ENCODE measurements at places on chromosomes 7 and 10. TPM values are rescaled to one million over a fixed set of nuclear protein-coding genes. Genes with fewer than 3 reads are reported as not detected.

Gene CNPY1
- total RNA-seq, result not detected

Gene NCF1
- total RNA-seq, result 12.0 TPM

Gene SUPV3L1
- 39.5 TPM for total RNA-seq

Gene CPA2
- not detected for total RNA-seq

Gene ZNF488
- not detected for total RNA-seq

GRCh38 chr10:101774589-101775272 is 1.2 kb downstream of the FGF8 start:
- H3K4me3 ChIP-seq, result peak overlapping the region; percentile 59
- H3K27ac ChIP-seq, result no peak overlapping the region
- H3K27me3 ChIP-seq, result peaks cover 30% of the 10 kb centered on the region
- peaks cover 28% of the 10 kb centered on the region for H3K4me1 ChIP-seq

DNA sequence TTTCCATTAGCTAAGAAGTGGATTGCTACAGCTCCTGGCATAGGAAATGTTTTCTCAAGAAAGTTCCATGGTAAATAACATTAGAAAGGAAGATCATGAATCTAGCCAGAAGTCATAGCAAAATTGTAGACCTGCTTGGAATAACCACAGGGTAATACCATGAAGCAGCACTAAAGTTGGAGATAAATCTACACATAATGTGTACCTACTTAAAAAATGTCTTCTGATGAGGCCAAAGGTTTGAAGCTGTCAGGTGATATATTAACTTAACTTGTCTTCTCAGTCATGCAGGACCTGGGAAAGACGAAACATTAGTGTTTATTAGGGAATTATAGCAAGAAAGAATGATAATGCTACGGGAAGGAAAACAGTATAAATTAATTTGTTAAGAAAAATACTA is 6.3 kb downstream of the CISD1 start:
- H3K27me3 ChIP-seq, result no peaks in the 10 kb centered on the region
- H3K27ac ChIP-seq, result no peak overlapping the region
- H3K36me3 ChIP-seq, result no peaks in the 10 kb centered on the region
- H3K4me3 ChIP-seq, result no peak overlapping the region
- H3K4me1 ChIP-seq, result peaks cover 9% of the 10 kb centered on the region

- no peaks in the 10 kb centered on the region for H3K36me3 ChIP-seq
- no peak for DNase-seq
- H3K4me3 ChIP-seq, result no peak overlapping the region
- no peaks in the 10 kb centered on the region for H3K4me1 ChIP-seq
- H3K27ac ChIP-seq, result no peak overlapping the region
Observed at GRCh38 chr7:96562966-96563365, 146.7 kb downstream of the SEM1 start.

DNA sequence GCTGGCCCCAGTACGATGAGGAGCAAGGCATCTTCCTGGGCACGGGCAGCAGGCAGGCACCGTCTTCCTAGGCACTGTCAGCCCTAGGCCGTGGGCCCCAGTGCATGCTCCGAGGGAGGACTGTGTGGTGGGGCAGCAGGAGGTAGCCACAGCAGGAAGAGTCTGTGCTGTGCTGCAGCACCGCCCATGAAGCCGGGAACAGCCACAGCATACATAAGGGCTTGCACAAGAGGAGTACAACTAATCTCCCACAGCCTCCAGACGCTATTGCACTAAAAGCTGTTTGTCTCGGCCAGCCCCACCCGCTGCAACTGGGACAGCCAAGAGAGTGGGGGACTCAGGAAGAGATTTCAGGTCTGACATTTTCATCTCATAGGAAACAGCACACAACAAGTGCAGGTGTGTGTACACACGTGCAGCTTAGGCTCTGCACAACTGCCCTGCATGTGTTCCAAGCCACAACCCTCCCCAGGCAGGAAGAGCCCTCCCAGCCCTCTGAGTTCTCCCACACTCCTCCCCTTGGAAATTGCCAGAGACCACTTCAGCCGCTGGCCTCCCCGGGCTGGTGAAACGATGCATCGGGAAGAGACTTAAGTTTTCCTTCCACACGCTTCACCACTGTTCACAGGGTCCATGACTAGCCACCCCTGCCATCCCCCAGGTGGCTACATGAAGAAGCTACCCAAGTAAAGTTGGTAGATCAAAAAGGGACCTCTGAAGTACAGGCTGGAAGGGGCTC is 88.1 kb upstream of the DDC start:
- H3K36me3 ChIP-seq, result no peaks in the 10 kb centered on the region
- H3K27ac ChIP-seq, result peak overlapping the region; percentile 67
- no peak overlapping the region for H3K4me3 ChIP-seq

DNA sequence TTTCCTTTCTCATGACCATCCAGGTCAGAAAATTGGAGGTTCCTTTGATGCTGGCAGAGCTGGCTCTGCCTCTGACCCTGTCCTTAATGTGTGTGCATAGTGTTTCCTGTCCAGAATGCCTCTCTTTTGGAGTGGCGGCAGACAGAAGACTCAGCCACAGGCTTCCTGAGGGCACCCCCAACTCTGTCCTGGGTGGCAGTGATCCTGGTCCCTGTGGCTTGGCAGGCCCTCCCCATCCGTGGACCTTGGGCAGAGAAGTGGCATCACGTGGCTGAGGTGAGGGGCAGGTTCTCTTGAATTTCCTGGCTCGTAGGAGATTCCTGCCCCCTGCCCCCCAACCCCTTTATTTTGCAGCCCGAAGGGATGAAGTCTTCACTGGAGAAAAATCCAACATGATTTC is 133.1 kb downstream of the RGS10 start:
- H3K27me3 ChIP-seq, result no peaks in the 10 kb centered on the region
- no peak for DNase-seq
- H3K36me3 ChIP-seq, result peaks cover 16% of the 10 kb centered on the region
- no peak overlapping the region for H3K4me3 ChIP-seq

- no peak overlapping the region for H3K27ac ChIP-seq
- no peaks in the 10 kb centered on the region for H3K4me1 ChIP-seq
- no peak overlapping the region for H3K4me3 ChIP-seq
- DNase-seq, result no peak
- H3K27me3 ChIP-seq, result peaks cover 5% of the 10 kb centered on the region
- H3K36me3 ChIP-seq, result no peaks in the 10 kb centered on the region
Observed at GRCh38 chr10:85679710-85680109, 686.9 kb downstream of the GRID1 start.

DNA sequence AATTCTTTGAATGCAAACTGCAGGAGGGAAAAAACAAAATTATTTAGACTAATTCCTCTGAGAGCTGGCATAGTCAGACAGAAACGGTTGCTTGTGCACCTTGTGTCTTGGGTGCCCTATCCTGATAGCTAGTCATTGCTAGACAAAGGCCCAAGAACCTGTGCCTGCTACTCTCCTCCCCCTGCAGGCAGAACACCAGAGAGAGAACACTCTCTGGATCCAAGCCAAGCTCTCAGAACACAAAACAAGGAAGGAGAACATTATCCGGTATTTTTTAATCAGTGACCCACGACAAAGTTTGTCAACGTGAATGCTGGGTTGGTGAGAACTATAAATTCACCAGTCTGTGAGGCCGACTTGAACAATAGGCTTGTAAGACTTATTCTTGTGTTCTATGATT is 18.8 kb upstream of the PPP1R9A start:
- H3K4me1 ChIP-seq, result no peaks in the 10 kb centered on the region
- no peak overlapping the region for H3K4me3 ChIP-seq
- no peak for DNase-seq
- H3K27me3 ChIP-seq, result no peaks in the 10 kb centered on the region
- no peak overlapping the region for H3K27ac ChIP-seq

GRCh38 chr10:128476368-128476725 is 350.1 kb upstream of the MKI67 start:
- H3K36me3 ChIP-seq, result no peaks in the 10 kb centered on the region
- H3K4me3 ChIP-seq, result no peak overlapping the region
- DNase-seq, result no peak
- H3K27me3 ChIP-seq, result no peaks in the 10 kb centered on the region
- H3K27ac ChIP-seq, result no peak overlapping the region

DNA sequence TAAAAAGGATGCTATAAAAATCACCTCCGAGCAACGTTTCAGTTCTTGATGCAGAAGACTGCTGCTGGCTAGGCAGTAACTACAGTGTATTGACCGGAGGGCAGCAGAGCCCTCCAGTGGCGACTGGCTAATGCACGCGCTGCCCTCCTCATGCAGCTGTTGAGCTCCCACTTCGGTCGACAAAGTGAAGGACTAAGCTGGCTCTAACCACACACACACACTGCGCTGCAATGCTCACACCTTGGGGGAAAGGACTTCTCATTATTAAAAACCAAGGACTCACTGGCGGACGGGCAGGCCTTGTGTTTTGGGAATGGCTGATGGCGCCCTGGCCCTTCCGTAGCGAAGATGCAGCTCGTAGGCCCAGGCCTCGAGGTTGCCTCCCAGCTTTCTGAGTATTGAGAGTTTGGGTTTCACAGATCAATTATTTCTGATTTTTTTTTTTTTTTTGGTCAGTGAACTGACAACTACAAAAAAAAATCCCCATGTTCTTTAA is 120.9 kb upstream of the DIP2C start:
- no peaks in the 10 kb centered on the region for H3K27me3 ChIP-seq
- no peak overlapping the region for H3K27ac ChIP-seq
- DNase-seq, result no peak
- H3K4me3 ChIP-seq, result no peak overlapping the region
- H3K4me1 ChIP-seq, result no peaks in the 10 kb centered on the region

DNA sequence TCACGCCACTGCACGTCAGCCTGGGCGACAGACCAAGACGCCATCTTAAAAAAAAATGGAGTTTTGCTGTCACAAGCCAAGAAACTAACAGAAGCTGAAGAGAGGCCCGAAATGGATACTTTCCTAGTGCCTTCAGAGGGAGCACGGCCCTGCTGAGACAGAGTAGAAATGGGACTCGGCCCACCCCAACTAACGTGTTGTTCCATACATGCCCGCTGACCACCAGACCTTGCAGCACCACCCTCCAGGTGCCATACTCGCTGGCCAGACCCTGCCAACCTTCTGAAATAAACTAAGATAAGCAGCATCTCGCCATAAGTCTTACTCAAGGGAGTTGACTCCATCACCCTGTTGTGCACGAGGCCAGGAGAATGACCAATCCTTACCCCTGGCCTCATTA is 29.5 kb upstream of the TUBB8 start:
- H3K4me1 ChIP-seq, result no peaks in the 10 kb centered on the region
- no peak overlapping the region for H3K4me3 ChIP-seq
- H3K27me3 ChIP-seq, result peaks cover 23% of the 10 kb centered on the region
- H3K27ac ChIP-seq, result no peak overlapping the region

- H3K4me1 ChIP-seq, result no peaks in the 10 kb centered on the region
- no peak overlapping the region for H3K4me3 ChIP-seq
- DNase-seq, result no peak
Observed at GRCh38 chr7:22664988-22665798, 61.8 kb upstream of the IL6 start.

DNA sequence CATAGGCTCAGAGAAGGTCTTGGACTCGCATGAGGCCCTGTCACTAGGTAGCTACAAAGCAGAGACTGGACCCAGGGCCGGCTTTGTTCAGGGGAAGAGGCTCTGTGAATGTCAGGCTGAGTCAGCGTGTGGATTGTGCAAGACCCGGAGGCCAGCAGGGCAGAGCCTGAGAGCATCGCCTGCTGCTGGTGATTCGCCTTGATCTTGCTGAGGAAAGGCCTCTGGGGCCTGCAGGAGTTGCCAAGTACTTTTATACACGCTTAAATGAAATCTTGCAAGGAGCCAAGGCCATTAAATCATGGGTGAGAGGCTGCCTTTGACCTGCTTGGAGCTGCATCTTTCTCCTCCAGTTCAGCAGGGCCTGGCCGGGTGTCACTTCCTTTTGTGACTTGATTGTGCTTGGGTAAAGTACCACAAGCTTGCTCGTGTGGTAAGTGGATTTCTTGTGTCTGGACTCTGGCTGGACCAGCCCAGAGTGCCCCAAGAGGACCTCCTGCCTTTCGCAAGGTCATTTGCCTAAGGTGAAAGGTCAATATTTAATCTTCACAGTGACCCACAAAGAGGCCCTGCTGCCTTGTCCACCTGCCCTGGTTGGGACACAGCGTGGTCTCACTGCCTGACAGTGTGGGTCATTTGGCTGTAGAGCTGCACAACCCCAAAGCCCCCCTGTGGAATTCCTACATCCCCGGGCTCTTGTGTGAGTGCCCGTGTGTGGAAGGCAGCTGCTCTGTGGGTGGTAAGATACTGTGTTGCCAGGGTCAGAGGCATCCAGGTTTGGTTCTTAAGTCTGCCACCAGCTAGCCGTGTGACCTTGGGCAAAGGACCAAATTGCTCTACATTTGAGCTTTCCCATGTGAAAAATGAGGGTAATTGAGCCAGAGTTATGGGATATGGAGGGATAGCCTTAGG is 38.6 kb upstream of the SH2D4B start:
- no peaks in the 10 kb centered on the region for H3K27me3 ChIP-seq
- peaks cover 97% of the 10 kb centered on the region for H3K4me1 ChIP-seq
- peaks cover 27% of the 10 kb centered on the region for H3K36me3 ChIP-seq
- peak overlapping the region; percentile 84 for H3K4me3 ChIP-seq
- no peak for DNase-seq
- peak overlapping the region; percentile 98 for H3K27ac ChIP-seq

GRCh38 chr10:59536167-59537014 is 173.3 kb downstream of the SLC16A9 start:
- no peak for DNase-seq
- H3K4me1 ChIP-seq, result no peaks in the 10 kb centered on the region

DNA sequence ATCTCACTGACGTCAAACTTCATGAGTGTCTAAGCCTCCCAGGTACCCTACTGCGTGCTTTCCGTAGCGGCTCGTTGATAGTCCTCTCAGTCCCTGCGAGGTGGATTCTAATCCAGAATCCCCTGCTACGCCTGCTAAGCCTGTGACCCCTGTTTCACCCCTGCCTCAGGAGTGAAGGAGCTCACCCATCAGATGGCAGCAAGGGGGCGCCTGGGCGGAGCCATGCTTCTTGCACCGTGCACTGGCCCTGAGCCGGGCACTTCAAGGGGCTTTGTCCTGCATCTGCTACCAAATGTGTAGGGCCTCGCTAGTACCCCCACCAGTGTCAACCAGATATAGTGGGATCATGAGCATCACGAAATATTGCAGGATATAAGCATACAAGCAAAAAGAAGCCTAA is 918 bp upstream of the STRA8 start:
- H3K27ac ChIP-seq, result no peak overlapping the region
- H3K4me3 ChIP-seq, result no peak overlapping the region
- H3K27me3 ChIP-seq, result no peaks in the 10 kb centered on the region
- no peaks in the 10 kb centered on the region for H3K36me3 ChIP-seq
- no peak for DNase-seq
- H3K4me1 ChIP-seq, result peaks cover 5% of the 10 kb centered on the region

- no peaks in the 10 kb centered on the region for H3K36me3 ChIP-seq
- no peak overlapping the region for H3K27ac ChIP-seq
- DNase-seq, result no peak
- H3K4me3 ChIP-seq, result no peak overlapping the region
- no peaks in the 10 kb centered on the region for H3K27me3 ChIP-seq
- H3K4me1 ChIP-seq, result peaks cover 1% of the 10 kb centered on the region
Observed at GRCh38 chr7:158042156-158042880, 545.3 kb downstream of the PTPRN2 start.

GRCh38 chr10:75013007-75013406 is 98.4 kb upstream of the SAMD8 start:
- no peaks in the 10 kb centered on the region for H3K27me3 ChIP-seq
- peaks cover 19% of the 10 kb centered on the region for H3K4me1 ChIP-seq
- no peak overlapping the region for H3K4me3 ChIP-seq
- H3K36me3 ChIP-seq, result peaks cover 9% of the 10 kb centered on the region

- no peak overlapping the region for H3K27ac ChIP-seq
- H3K4me1 ChIP-seq, result peaks cover 2% of the 10 kb centered on the region
- no peaks in the 10 kb centered on the region for H3K27me3 ChIP-seq
- H3K4me3 ChIP-seq, result no peak overlapping the region
- H3K36me3 ChIP-seq, result no peaks in the 10 kb centered on the region
- no peak for DNase-seq
Observed at GRCh38 chr10:77770868-77771175, 133.2 kb upstream of the KCNMA1 start.
